ENCODE measurements at places on chromosomes 16 and 17.

- no peak for DNase-seq
Measured at GRCh38 chr16:85639529-85640253, 26.6 kb downstream of the GSE1 start.

- no peak for DNase-seq
Measured at GRCh38 chr16:12456355-12456754, 347.3 kb downstream of the CPPED1 start.

GRCh38 chr16:11319529-11320146 is 25.6 kb upstream of the RMI2 start:
- no peak for DNase-seq

GRCh38 chr17:51258756-51259563 is 889 bp downstream of the MBTD1 start:
- no peak for DNase-seq

DNA sequence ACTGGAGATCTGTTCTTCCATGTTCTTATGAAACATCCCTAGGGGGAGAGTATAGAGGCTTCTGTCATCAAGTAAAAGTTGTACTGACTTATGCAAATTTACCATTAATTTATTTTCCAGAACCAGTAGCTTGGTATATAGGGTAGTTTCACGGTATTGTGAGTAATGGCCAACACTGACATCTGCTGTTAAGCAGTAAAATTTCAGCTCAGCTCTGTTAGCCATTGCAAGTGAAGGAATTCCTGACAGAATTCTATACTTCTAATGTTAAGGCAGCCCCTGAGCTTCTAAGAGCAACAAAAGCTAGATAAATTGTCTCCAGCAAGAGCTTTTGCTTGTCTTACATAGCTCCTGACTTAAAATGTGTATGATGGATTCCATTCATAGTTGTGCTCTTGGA is 613.5 kb upstream of the C16orf82 start:
- no peak for DNase-seq

- no peak for DNase-seq
Measured at GRCh38 chr16:2592786-2593185, 55.0 kb downstream of the PDPK1 start.

DNA sequence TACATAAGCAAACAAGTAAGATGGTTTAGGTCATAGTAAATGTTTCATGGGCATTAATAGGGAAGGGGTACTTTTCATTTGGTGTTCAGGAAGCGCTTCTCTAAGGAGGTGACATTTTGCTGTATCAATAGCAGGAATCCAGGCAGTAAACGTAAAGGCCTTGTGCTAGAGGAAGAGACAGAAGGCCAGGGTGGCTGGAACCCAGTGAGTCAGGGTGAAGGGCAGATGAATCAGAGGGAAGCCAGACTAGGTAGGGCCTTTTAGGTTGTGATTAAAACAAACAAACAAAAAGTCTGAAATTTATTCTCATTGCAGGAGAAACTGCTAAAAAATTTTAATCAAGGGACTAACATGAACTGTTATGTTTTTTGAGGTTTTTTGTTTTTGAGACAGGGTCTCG is 6.5 kb downstream of the BMERB1 start:
- DNase-seq: no peak

DNA sequence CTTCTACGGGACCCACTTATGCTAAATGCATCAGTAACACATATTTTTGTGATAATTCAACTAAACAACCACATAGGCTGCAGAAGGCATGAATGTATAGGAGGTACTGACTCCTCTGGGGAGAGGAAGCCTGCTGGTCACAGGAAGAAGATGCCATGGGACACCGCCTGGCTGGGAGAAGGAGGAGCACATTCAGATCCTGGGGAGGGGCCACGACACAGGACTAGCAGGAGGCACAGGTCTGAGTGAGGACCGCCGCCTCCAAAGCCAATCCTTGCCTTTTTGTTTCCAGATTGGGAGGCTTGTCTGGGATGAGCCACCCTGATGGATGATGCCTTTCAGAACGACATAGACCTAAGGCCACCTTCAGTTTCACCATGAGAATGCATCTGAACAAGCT is 34.6 kb downstream of the MBTPS1 start:
- no peak for DNase-seq

- no peak for DNase-seq
Measured at GRCh38 chr17:45160447-45161287, 1.0 kb upstream of the HEXIM2 start.

GRCh38 chr17:31674305-31674704 is 184.7 kb downstream of the COPRS start:
- no peak for DNase-seq

GRCh38 chr16:2514333-2515179 is 804 bp downstream of the ATP6V0C start:
- no peak for DNase-seq

DNA sequence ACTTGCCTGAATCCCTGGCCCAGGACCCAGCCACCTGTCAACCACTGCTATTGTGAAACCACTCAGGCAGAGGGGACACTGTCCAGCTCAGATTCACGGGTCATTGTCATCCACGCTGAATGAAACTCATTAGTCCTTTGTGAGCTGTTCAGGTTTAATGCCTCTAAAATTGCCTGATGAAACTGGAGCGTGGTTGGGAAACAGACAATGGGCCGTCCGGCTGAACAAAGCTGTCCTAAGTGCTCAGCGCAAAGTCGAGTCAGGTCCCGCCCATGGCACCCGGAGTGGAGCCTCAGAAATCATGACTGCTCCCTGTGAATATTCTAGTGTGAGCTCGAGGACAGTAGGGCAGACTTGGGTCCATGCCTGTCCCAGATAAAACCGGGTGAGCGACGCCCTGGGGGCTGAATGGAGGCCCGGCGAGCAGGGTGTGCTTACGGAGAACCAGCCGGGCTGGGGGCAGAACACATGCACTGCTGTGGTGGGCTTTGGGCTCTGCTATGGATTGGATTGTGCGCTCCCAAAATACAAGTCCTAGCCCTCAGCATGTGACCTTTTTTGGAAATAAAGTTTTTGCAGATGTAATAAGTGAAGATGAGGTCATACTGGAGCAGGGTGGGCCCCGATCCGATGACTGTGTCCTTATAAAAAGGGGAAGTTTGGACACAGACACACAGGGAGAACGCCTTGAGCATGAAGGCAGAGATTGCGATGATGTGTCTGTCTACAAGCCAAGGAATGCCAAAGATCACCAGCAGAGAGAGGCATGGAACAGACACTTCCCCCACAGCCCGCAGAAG is 12.9 kb upstream of the CMIP start:
- DNase-seq: no peak

- DNase-seq: no peak
Measured at GRCh38 chr17:37359682-37360188, 16.1 kb upstream of the C17orf78 start.

- DNase-seq: no peak
Measured at GRCh38 chr16:27526180-27526579, 23.5 kb downstream of the GTF3C1 start.

DNA sequence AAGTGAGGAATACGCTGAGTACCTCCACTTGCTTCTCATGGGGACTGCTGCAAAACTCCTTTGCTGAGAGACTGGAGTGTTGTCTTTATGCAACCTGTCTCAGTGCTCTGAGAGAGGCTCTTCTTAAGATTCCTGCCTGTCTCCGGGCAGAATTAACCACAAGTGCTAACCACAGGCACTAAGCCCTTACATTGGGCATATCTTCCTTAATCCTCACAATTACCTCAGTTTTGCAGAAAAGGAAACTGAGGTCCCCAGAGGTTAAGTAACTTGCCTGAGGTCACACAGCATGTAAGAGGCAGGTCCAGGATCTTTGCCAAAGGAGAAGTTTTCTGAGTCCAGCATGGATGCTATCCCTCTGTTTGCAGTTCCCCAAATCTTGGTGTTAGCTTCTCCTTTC is 86.0 kb downstream of the GP2 start:
- DNase-seq: no peak

DNA sequence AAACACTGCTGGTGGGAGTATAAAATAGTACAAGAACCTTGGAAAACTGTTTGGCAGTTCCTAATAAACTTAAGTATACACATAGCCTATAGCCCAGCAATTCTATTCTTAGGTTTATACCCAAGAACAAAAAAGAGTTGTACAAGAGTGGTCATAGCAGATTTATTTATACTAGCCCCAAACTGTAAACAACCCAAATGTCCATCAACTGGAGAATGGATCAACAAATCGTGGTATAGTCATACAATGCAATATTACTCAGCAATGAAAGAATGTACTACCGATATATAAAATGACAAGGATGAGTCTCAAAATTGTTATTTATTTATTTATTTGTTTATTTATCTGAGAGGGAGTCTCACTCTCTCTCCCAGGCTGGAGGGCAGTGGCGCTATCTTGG is 23.1 kb downstream of the GNGT2 start:
- DNase-seq: no peak

- DNase-seq: no peak
Measured at GRCh38 chr17:538181-538973, 176.3 kb downstream of the VPS53 start.

- DNase-seq: no peak
Measured at GRCh38 chr17:57622683-57623433, 122.2 kb downstream of the CCDC182 start.

GRCh38 chr17:80220054-80220735 is at the start of the genes SGSH and SLC26A11:
TSS of gene SGSH (minus strand) at chr17:80220333. CDS start at chr17:80220313, 20 bp downstream.
TSS of gene SLC26A11 (plus strand) at chr17:80220427. CDS start at chr17:80221561, 1,134 bp downstream.
- DNase-seq: peak; percentile 54
